ENCODE measurements at places on chromosomes 2 and 18.

- no peak overlapping the region for H3K27ac ChIP-seq
- no peaks in the 10 kb centered on the region for H3K27me3 ChIP-seq
- H3K36me3 ChIP-seq: no peaks in the 10 kb centered on the region
- no peak overlapping the region for H3K4me3 ChIP-seq
These were observed 251.7 kb upstream of the HNRNPA3 start for GRCh38 chr2:176960736-176961520.

DNA sequence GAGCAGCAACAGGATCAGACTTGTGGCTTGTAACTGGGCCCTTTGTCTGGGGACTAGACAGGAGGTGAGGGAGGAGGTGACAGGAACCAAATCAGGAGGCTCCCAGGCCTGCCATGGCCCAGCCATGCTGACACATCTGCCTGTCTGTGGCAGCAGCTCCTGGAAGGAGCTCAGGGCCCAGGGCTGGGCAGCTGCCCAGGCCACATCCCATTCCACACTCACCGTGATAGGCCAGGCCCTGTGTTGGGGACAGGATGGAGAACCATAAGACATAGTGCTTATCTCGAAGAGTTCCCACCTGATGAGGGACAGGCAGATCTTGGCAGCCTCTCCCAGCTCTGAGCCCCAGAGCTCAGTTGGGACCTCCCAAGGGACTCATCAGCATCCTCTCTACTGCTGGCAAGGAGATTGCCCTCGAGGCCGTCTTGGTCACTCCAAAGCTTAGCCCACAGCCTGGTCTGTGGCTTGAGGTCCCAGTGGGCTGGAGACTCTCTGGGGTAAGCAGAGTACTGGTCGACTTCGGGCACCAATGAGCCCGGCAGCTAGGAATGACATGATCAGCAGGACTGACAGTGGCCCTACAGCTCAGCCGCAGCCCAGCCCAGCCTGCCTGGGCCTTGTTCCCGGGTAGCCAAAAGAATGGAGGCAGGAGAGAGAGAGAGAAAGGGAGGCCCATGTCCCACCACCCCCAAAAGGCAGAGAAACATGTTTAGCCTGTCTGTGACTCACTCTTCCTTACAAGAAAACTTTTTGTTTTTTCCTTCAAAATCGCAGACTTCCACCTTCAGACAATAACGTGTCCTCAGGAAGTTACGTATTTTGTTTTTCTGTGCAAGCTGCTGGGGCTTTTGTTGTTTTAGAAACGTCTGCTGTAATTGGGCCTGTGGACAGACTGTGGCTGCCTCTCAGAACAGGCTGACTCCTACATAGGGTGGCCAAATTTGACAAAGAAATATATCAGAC lies 82.1 kb downstream of the HS1BP3 start:
- no peaks in the 10 kb centered on the region for H3K27me3 ChIP-seq
- H3K4me3 ChIP-seq: no peak overlapping the region
- no peak for DNase-seq
- peak overlapping the region; percentile 46 for H3K27ac ChIP-seq
- H3K4me1 ChIP-seq: peaks cover 41% of the 10 kb centered on the region

- no peaks in the 10 kb centered on the region for H3K4me1 ChIP-seq
- no peak overlapping the region for H3K4me3 ChIP-seq
- DNase-seq: no peak
- H3K36me3 ChIP-seq: peaks cover 2% of the 10 kb centered on the region
- no peaks in the 10 kb centered on the region for H3K27me3 ChIP-seq
- H3K27ac ChIP-seq: no peak overlapping the region
These were observed 33.0 kb upstream of the RPL37A start for GRCh38 chr2:216465579-216466195.

- H3K4me1 ChIP-seq: no peaks in the 10 kb centered on the region
- DNase-seq: no peak
These were observed 77.9 kb upstream of the GLS start for GRCh38 chr2:190802626-190803209.

DNA sequence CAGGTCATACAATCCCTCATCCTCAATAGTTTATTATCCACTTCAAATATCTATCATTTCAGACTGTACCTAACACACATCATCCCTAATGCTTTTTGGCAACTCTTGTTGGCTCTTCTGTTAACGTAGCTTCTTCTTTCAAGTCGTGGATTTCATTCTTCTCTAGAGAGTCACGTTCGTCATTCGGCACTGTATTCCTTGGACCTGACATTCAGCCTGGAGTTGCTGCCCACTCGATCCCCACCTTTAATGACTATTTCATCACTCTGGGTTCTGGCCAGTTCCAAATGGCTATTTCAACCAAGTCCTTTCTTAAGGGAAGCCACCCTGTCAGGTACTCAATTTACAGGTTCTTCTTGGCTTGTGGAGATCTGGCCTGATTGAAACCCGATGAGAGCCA lies 192.2 kb upstream of the RASGRP3 start:
- no peak overlapping the region for H3K27ac ChIP-seq
- no peaks in the 10 kb centered on the region for H3K4me1 ChIP-seq
- no peaks in the 10 kb centered on the region for H3K27me3 ChIP-seq
- no peak for DNase-seq

DNA sequence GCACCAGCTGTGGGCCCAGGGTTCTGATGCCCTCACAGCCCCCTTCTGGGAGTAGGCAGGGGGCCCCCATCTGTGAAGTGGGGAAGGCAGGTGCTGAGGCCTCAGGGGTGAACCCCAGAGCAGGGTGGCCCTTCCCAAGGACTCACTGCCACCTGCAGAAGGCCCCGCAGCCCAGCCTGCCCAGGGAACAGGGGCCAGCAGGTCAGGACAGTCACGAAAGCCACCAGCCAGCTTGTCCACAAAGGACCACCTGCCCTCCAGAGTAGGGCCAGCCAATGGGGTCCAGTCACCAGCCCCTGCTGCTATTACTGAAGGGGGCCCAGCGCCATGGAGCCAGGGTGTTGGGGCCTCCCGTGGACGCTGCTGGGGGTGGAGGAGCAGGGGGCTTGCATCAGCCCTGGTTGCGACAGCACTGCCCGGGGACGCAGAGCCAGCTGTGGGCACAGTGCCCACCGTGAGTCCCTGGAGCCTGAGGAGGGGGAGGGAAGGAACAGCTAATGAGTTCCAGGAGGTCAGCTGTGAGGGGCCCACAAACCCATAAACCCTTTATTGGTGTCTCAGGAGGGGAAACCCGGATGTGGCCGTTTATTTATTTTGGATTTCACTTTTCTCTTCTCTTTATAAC lies 11.5 kb upstream of the SNED1 start:
- H3K4me3 ChIP-seq: peak overlapping the region; percentile 56
- no peak overlapping the region for H3K27ac ChIP-seq
- H3K27me3 ChIP-seq: no peaks in the 10 kb centered on the region
- peaks cover 30% of the 10 kb centered on the region for H3K4me1 ChIP-seq

GRCh38 chr18:62767836-62768557 lies 52.7 kb downstream of the PHLPP1 start:
- no peaks in the 10 kb centered on the region for H3K36me3 ChIP-seq
- H3K4me1 ChIP-seq: peaks cover 5% of the 10 kb centered on the region
- H3K27me3 ChIP-seq: no peaks in the 10 kb centered on the region
- DNase-seq: no peak
- H3K4me3 ChIP-seq: no peak overlapping the region

- H3K36me3 ChIP-seq: no peaks in the 10 kb centered on the region
- H3K27ac ChIP-seq: no peak overlapping the region
- H3K4me3 ChIP-seq: no peak overlapping the region
These were observed 9.2 kb downstream of the SGPP2 start for GRCh38 chr2:222433332-222434173.

DNA sequence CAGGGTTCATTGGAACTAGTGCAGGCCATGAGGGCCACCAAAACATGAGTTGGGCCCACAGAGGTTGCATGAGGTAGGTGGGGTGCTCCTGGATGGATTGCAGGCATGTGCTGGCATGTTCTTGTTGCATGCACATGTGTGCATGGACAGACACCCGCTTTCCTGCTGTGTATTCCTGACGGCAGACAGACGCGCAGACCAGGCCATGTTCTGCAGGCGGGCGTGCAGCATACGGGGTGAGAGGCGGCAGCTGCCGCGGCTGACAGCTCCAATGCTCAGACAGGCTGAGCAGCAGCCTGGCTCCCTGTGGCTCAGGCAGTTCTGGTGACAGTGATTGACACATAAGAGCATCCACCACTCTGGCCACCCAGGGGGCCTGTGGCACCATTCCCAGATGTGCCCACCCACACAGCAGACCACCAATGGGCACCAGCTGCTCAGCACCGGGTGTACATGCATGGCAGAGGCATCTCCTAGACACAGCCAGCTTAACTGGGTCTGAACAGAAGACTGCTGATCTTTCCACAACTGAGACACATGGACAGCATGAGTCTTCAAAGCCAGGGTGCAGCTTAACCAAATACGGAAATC lies 21.2 kb downstream of the HS1BP3 start:
- DNase-seq: no peak
- peaks cover 1% of the 10 kb centered on the region for H3K4me1 ChIP-seq
- no peaks in the 10 kb centered on the region for H3K36me3 ChIP-seq
- H3K27me3 ChIP-seq: no peaks in the 10 kb centered on the region

GRCh38 chr2:176002688-176003210 lies 682 bp upstream of the LNPK start:
- peak overlapping the region; percentile 89 for H3K27ac ChIP-seq
- H3K27me3 ChIP-seq: no peaks in the 10 kb centered on the region
- H3K4me1 ChIP-seq: peaks cover 12% of the 10 kb centered on the region
- no peak for DNase-seq
